OCI-LY7 (cell line): ENCODE measurements at places on chromosomes 6 and 20. TPM values are rescaled to one million over a fixed set of nuclear protein-coding genes. Genes with fewer than 3 reads are reported as not detected.

MYLK4 gene
- 0.24 and 0.36 TPM in 2 replicates for total RNA-seq

SYCP2 gene
- total RNA-seq: 0.19 and 0.22 TPM in 2 replicates

OOEP gene
- total RNA-seq: not detected in 2 replicates

PRICKLE4 gene
- total RNA-seq: 1.2 and 2.6 TPM in 2 replicates

EEF1A2 gene
- 0.92 TPM in 1 of 2 replicates, not detected in the other for total RNA-seq

ZSCAN16 gene
- 7.6 and 8.4 TPM in 2 replicates for total RNA-seq

SMIM29 gene
- total RNA-seq: 21.3 and 21.5 TPM in 2 replicates

CLPSL1 gene
- total RNA-seq: not detected in 2 replicates

KCNQ2 gene
- total RNA-seq: not detected in 2 replicates

WTAP gene
- 115 and 117 TPM in 2 replicates for total RNA-seq

FAM184A gene
- not detected in 2 replicates for total RNA-seq

HTR1E gene
- total RNA-seq: not detected in 2 replicates

ELOVL4 gene
- total RNA-seq: not detected in 2 replicates

KCNS1 gene
- total RNA-seq: not detected in 2 replicates

RIPPLY2 gene
- total RNA-seq: not detected in 2 replicates

ASIP gene
- 0.70 and 0.82 TPM in 2 replicates for total RNA-seq

ARID1B gene
- total RNA-seq: 164 and 170 TPM in 2 replicates

SLC17A3 gene
- total RNA-seq: not detected in 2 replicates

ERMARD gene
- 35.3 and 42.3 TPM in 2 replicates for total RNA-seq

OVOL2 gene
- not detected in 2 replicates for total RNA-seq

GSTA2 gene
- not detected in 2 replicates for total RNA-seq

PHACTR3 gene
- total RNA-seq: not detected in 2 replicates

MAS1 gene
- total RNA-seq: not detected in 2 replicates

HLA-DOB gene
- 57.1 and 69.3 TPM in 2 replicates for total RNA-seq

C20orf202 gene
- not detected in 2 replicates for total RNA-seq

LY86 gene
- 45.8 and 62.8 TPM in 2 replicates for total RNA-seq

DYNLRB1 gene
- total RNA-seq: 94.2 and 99.8 TPM in 2 replicates

GLP1R gene
- not detected in 2 replicates for total RNA-seq

CNKSR3 gene
- total RNA-seq: not detected in 2 replicates

TGM3 gene
- total RNA-seq: not detected in 2 replicates

SNX14 gene
- total RNA-seq: 70.1 and 75.3 TPM in 2 replicates

TOMM6 gene
- 213 and 277 TPM in 2 replicates for total RNA-seq

C6orf141 gene
- total RNA-seq: not detected in 2 replicates

SPTLC3 gene
- not detected in 2 replicates for total RNA-seq

UFL1 gene
- total RNA-seq: 38.0 and 39.0 TPM in 2 replicates

RNF182 gene
- not detected in 2 replicates for total RNA-seq

RIPOR2 gene
- 28.5 and 28.9 TPM in 2 replicates for total RNA-seq

FAM209B gene
- not detected in 2 replicates for total RNA-seq

OTOR gene
- total RNA-seq: not detected in 2 replicates

EDN3 gene
- 0.15 TPM in 1 of 2 replicates, not detected in the other for total RNA-seq

SLC23A2 gene
- 24.2 and 25.7 TPM in 2 replicates for total RNA-seq

CRISP3 gene
- total RNA-seq: not detected in 2 replicates

TAGAP gene
- total RNA-seq: 22.7 and 23.6 TPM in 2 replicates

TNF gene
- total RNA-seq: 2.5 TPM in 2 replicates

PRDM13 gene
- not detected in 2 replicates for total RNA-seq

ARMC12 gene
- 4.4 and 4.9 TPM in 2 replicates for total RNA-seq

VSX1 gene
- total RNA-seq: not detected in 2 replicates

HSPA1A gene
- 0.81 and 2.2 TPM in 2 replicates for total RNA-seq

ELOVL2 gene
- total RNA-seq: not detected in 2 replicates

TNNC2 gene
- not detected in 2 replicates for total RNA-seq

PSORS1C1 gene
- not detected in 2 replicates for total RNA-seq

HLA-DQB1 gene
- total RNA-seq: 16.5 and 20.9 TPM in 2 replicates

BACH2 gene
- 163 and 265 TPM in 2 replicates for total RNA-seq

LPIN3 gene
- 1.6 and 2.1 TPM in 2 replicates for total RNA-seq
